ENCODE measurements at places on chromosomes 16 and 17.

DNA sequence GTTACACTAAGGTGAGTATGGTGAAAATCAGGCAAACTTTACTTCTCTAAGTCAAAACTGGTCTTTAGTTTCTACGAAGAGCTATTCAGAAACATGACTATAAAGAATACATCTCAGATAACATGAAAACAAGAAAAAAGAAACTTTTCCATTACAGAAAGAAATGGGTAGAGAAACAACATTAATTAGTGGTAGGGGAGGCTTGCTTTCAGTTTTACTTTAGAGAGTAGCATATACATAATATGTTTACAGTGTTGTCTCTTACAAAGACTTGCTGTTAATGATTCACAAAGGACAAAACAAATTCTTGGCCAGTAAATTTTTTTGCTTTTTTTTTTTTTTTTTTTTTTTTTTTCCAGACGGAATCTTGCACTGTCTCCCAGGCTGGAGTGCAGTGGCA lies 34.2 kb downstream of the CRLF3 start:
- no peak for DNase-seq

GRCh38 chr17:8354236-8354635 lies 14.6 kb downstream of the ODF4 start:
- no peak for DNase-seq

DNA sequence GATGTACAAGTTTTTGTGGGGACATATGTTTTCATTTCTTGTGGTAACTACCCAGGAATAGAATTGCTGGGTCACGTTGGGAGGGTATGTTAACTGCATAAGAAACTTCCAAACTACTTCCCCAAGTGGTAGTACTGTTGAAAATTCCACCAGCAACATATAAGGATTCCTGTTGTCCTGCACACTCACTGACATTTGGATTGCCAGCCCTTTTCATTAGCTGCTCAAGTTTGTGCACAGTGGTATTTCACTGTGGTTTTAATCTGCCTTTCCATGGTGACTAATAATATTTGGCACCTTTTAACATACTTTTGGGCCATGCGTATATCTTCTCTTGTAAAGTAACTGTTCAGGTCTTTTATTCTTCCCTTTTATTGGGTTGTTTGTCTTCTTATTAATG lies 103.3 kb downstream of the GNAO1 start:
- no peak for DNase-seq

DNA sequence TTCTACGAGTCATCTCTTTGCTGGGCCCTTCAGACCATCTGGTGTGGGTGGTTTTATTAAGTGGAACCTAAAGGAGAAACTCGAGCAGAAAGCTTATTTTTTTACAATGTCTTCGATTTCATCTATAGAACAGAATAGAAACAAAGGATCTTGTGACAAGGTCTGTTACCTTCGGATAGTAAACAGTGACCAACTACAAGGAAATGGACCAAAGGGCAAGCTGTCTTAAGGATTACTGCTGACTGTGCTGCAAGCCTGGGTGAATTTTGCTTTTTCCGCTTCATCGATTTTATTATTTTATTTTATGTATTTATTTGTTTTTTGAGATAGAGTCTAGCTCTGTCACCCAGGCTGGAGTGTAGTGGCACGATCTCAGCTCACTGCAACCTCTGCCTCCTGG lies 348.9 kb upstream of the ERCC4 start:
- no peak for DNase-seq

GRCh38 chr17:42608305-42609181 lies 631 bp downstream of the RETREG3 start:
- DNase-seq: no peak

DNA sequence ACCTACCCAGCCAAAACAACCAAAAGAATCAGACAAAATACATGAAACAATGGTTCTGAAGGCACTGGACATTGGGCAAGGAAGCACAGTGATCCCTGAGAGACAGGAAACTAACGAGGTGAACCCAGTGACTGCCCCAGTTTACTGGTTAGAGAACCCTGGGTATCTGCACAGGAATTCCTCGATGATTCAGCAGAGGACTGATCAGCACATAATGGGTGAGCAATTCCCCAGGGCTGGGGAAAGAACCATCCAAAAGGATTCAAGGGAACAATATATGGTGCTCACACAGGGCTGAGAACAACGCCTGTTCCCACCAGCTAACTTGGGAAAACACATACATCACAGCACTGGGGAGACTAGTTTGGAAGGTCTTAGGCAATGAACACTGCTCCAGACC lies 167.2 kb downstream of the PARN start:
- DNase-seq: no peak

- no peak for DNase-seq
These were observed 193.2 kb upstream of the MPHOSPH6 start for GRCh38 chr16:82363026-82363816.

GRCh38 chr16:50804290-50804907 lies 62.5 kb downstream of the CYLD start:
- no peak for DNase-seq

GRCh38 chr16:57946181-57946801 lies 24.6 kb downstream of the CNGB1 start:
- no peak for DNase-seq

- DNase-seq: no peak
These were observed 18.4 kb downstream of the CDC27 start for GRCh38 chr17:47170710-47171109.

DNA sequence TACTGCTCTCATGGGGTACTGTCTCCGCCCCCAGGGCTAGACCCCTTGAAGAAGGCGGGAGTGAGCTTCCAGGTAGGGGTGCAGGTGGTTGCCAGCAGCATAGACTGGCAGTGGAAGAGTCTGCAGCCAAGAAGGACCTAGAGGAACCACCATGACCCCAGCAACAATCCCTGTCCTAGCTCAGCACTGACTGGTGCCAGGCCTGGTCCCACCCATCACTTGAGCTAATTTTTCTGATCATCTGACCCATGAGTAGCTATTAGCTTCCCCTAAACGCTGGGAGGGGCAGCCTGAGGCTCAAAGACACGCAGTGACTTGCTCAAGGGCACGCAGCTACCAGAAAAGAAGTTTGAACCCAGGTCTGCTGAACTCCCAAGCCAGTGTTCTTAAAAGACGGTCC lies 945 bp downstream of the PRM3 start:
- DNase-seq: no peak

GRCh38 chr16:67207249-67208091 lies 8.5 kb downstream of the ELMO3 start:
- DNase-seq: no peak

- DNase-seq: no peak
These were observed 92.9 kb downstream of the PCTP start for GRCh38 chr17:55843785-55844184.

DNA sequence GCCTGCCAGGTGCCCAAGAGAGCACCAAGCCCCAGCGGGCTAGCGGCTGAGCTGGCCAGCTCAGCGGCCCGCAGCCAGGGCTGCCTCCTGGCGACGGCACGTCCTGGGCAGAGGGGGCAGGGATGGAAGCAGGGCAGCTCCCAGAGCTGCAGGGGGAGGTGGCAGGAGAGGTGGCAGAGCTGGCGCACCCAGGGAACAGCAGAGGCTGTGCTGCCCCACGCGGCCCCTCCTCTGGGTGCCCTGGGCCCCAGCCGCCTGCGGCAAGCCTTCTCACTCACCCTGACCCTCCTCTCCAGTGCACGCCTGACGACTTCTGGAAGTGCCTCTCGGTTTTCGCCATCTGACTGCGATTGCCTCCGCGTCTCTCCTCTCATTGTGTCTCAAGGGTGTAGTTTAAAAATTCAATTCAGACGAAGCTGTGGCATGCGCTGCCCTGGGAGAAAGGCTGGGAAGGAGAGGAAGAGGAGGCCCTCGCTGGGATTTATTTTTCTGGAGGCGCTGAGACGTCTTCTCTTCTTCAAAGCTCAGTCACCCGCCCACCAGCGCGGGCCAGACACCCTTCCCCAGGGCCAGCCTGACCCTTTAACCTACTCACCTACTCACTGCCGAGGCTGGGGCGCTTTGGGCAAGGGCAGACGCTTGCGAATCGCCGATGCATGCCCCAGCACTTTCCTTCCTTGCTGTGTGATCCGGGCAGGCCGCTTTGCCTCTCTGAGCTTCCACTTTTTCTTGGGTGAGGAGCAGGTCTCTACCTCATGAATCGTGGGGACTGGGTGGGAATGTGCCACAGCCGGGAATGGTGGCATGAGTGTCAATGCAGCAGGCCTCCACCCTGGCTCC lies 24.9 kb downstream of the GSE1 start:
- no peak for DNase-seq

DNA sequence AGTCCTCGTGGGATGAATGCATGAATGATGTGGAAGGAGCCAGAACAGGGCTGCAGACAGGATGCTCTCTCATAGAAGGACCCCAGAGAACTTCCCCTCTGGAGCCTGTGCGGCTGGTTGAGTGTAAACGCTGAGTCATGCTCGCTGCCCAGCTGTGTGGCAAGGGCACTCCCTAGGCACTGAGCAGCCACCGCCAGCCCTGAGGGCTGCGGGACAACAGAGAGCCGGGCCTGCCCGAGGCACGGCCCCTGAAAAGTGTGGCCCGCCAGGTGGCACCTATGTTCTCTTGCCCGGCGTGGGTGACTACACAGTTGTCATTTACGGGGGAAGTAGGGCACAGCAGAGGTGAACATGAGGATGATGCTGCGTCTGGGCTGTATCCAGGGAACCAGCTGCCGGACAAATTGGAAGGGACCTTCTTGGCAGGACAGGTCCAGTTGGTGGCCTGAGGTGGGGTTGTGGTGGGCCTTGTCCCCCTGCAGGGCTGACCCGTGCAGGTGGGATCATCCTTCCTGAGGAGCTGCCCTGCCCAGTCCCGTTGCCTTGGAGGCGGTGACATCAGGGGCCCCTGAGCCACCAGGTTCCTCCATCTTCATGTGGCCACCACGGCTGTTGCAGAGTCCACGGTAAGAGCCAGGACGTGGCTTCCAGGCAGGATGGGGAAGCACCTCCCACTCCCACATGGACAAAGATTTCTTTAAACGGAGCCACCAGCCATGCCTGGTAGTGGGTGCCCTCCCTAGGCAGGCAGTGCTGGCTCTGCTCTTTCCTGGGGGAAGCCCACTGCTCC lies 94.8 kb upstream of the CBX4 start:
- DNase-seq: no peak

GRCh38 chr17:78892520-78892919 lies 10.5 kb downstream of the CEP295NL start:
- no peak for DNase-seq

DNA sequence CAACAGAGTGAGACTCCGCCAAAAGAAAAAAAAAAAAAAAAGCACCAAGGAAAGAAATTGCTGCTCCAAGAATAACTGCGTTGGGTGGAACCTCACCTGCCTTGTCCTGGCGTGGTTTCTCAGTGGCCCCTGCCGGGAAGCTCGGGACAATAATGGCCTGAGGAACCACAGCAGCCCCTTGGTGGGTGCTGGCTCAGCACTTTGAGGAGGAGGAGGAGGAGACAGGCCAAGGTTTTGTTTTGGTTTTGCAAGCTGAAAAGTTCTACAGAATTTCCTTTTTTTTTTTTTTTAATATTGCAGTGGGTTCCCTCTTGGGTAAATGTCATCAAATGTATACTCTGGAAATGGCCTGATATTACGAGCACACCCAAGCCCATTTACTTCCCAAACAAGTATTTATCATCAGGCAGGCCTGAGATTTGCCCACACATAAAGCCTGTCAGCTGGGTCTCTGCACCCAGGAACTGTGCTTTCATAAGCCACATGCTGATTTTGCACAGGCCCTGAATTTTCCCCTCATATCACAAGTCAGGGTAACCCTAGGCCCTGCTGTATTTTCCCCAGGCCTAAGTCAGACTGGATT lies 78.3 kb downstream of the SOCS1 start:
- no peak for DNase-seq

DNA sequence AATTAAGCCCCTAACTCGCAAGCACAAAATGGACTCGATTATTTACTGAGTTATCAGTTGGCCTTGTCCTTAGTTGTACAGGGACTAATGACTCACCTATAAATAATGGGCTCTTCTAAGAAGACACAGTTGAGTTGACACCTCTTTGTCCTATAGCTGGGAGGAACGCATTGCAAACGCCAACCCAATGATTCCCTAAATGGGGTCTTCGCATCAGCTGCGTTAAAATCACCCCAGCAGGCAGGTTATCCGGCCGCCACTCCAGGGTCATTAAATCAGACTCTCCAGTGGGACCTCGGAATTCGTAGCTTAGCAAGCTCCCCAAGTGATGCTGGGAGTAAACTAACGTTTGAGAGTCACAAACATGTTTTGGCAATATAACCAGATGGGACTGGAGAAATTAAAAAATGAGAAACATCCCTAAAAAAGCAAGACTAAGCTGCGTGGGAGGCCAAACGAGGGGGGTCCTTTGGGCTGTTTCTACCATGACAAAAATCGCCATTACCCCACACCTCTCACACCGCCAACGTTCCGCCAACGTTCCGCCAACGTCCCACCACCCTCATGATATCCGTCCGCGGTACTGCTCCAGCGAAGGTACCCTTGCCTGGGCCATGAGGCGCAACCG lies 932 bp upstream of the NFE2L1 start:
- no peak for DNase-seq
